ENCODE measurements at places on chromosomes 16 and 17.

- DNase-seq = no peak
Observed at GRCh38 chr16:89107203-89107582, 13.5 kb downstream of the ACSF3 start.

DNA sequence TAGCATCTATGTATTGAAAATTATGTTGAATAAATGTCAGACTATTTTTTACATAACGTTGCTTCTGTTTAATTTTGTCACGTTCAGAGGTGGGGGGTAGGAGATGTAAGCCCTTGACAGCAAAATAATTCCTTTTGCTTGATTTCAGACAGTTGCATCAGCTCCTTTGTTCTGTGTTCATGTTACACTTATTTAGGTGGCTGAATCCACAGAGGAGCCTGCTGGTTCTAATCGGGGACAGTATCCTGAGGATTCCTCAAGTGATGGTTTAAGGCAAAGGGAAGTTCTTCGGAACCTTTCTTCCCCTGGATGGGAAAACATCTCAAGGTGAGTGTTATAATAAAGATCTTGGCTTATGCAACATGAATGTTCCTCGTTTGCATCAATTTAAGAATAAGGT lies 4.5 kb downstream of the HERPUD1 start:
- no peak for DNase-seq

DNA sequence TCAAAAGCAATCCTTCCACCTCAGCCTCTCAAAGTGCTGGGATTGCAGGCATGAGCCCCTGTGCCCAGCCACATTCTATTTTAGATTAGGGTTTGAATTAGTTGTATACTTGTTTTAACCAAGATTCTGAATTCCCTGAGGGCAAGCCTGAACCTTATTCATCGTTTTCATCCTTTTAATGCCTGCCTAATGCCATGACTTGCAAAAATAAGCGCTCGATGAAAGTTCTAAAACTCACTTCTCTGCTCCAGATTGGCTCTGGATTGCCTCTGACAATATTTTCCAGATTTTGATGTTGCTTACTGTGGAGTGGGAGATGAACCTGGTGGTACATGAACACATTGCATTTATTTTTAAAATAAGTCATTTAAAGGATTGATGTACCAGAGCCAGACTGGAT lies 90.9 kb upstream of the CACNG3 start:
- DNase-seq = no peak

DNA sequence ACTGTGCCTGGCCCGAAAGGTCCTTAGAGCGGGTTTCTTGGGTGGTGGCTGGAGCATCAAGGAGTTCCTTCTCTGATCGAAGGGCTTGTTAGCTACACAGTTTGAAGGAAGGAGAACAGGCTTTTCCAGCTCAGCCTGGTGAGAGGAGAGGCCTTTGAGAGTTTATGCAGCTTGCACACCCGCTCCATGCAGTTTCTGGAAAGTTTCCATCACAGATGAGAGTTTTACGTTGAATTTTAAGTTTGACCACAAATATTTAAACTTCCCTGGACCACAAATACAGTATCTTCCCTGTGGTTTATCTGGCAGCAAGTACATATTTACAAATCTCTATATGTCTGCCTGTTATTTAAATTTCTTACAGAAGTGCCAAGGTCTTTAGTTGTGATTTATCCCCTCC lies 56.8 kb downstream of the HIC1 start:
- no peak for DNase-seq

- no peak for DNase-seq
Observed at GRCh38 chr17:77602062-77602746, 356.3 kb upstream of the TNRC6C start.

GRCh38 chr16:5580296-5580695 lies 482.7 kb upstream of the EEF2KMT start:
- no peak for DNase-seq
